ENCODE measurements at places on chromosomes 5 and 9.

- no peak for DNase-seq
Observed at GRCh38 chr5:71932655-71933338, 174.5 kb upstream of the MAP1B start.

DNA sequence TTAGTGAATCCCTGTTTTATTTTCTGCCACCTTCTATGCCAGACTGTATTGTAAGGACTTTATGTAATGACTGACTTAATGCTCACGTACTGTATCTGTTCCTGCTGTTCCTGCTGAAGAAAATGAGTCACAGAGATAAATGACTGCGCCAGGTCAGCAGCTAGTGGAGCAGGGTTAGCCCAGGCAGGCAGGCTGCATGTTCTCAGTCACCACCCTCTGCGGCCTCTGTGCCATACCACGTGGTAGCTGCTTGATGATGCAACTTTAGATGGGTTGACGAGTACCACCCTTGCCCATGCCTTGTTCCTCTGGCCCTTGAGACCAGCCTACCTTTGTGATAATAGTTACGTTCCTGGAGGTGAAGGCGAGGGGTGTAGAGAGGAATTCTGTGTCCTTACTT is 161.9 kb downstream of the TRIO start:
- no peak for DNase-seq

DNA sequence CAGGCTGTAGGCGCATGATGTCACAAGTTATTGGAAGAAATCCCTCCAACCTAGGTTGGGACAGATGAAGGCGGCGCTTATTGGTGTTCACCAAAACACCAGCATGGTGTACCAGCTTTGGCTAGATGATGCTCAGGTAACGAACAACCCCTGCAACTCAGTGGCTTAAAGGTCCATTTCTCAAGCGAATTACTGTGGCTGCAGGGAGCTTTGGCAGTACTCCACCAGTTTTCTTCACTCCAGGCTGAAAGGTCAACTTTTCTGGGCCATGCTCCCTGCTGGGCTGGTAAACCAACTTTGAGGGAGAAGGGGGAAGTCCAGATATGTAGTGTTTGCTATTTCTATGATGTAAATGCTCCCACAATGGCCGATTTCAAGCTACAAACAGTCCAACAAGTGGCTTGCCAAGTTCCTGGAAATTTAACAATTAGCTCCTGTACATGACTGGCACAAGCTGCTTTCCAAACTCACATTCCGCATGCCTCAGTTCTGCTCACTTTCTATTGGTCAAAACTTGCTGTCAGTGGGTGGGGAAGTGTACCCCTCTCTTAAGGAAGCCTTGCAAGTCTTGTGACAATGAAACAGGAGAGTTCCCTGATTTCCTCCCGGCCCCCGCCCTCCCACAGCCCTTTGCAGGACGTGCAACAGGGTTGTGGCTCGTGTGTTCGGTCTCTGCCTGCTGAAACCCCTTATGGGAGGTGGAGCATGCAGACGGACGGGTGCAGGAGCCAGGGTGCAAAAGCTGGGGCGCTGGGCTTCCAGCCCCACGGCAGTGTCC is 588 bp upstream of the ZBED3 start:
- no peak for DNase-seq

- DNase-seq = no peak
Observed at GRCh38 chr5:41334758-41335157, 121.4 kb upstream of the C6 start.

DNA sequence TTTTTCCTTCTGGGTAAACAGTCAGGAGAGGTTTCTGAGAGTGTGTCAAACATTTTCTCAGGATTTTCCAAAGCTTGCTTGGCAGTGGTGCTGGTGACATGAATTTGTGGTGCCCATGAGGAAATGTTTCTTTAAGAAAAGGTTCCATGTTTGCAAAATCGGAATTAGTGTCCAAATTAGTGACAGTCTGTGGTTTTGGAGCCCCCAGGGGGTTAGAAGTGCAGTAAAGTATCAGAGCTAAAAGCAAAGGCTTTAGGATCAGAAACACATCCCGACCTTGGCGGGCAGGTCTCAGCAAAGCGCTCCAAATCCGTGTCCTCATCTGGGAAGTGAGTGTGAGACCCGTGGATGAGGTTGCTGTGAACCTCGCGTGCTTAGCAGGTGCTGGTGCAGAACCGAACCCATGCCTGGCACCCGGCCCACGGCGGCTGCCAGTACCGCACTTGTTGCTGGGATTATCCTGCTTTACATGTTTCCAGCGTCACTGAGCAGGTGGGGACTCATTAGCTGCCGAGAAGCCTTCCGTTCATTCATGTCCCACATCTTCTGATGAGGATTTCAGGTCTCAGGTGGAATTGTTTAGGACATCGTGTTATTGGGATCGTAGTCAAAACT is 70.8 kb upstream of the COL5A1 start:
- DNase-seq = no peak

GRCh38 chr5:78634229-78634628 is 14.3 kb downstream of the LHFPL2 start:
- DNase-seq = no peak

DNA sequence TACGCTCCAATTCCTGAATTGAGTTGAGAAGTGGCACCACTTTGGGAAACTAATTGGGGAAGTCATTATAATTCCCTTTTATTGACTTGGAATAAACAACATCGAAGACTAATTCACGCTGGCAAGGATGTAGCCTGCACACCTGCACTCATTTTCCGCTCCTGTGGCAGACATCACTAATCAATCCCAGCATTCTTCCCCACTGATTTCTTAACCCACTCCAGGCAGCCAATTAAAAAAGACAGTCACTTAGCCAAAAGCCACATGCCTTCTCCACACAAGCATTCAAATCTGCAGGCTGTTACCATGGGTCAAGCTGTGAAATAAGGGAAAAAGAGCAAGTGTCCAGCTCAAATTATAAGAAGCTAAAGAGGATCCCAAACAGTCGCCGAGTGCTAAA is 68.2 kb upstream of the HRH2 start:
- DNase-seq = no peak

DNA sequence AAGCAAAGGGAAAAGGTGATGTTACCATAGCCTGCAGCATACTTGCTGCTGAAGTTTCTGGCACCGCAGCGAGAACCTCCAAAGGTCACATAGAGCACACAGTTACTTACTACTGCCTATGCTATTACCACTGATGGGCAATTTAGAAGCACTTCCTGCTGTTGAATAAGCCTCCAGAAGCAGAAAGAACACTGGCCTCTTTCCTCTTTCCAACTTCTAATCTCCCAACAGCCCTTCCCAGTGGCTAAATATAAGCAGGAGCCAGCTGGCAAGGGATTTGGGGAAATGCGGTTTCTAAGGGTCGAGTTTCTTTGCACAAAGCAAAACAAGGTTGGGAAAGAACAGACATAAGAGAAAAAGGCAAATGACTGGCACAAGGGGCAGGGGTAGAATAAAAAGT is 669.2 kb upstream of the ACO1 start:
- no peak for DNase-seq

DNA sequence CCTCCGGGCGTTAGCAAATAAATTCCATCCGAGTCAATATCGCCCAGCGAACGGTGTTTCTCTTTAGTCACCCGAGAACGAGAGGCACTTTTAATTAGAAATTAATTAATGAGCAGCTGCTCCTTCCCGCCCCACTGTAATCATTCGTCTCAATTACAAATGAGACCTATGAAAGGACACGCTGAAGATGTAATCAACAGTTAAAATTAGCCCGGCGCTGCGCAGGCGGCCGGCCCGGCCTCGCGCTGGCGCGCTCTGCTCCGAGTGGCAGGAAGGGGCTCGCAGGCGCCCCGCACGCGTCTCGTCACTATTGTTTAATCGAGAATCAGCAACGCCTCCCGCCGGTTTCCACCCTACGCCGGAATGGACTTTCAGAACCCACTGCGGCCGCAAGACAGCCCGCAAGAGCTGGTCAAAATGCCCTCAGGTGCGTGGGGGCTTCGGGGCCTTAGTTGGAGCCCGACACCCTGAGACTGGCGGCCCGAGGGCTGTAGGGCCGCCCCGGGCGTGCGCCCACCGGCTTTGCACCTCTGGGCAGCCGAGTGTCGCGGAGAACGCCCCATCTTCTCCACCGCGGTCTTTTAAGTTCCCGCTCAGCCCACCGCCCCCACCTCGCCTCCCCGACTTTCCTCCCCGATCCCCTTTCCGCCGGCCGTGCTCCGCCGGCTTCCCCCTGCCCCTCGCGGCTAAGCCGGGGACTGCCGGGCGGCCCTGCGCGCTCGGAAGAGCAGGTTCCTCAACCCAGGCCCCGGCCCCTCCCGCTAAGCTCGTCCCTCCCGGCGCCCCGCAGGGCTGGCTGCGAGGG is 597 bp upstream of the IRX4 start:
- DNase-seq = no peak

GRCh38 chr5:79561525-79561893 is 47.6 kb upstream of the HOMER1 start:
- peak; percentile 48 for DNase-seq

- no peak for DNase-seq
Observed at GRCh38 chr9:98995971-98996504, 52.3 kb downstream of the COL15A1 start.

GRCh38 chr9:133474215-133474614 is 4.7 kb downstream of the SLC2A6 start:
- DNase-seq = no peak

- DNase-seq = no peak
Observed at GRCh38 chr5:59640411-59640810, 253.1 kb downstream of the PDE4D start.

GRCh38 chr9:19533373-19533772 is 124.6 kb downstream of the ACER2 start:
- DNase-seq = no peak

GRCh38 chr5:124755565-124755964 is 9.1 kb upstream of the ZNF608 start:
- DNase-seq = no peak

- no peak for DNase-seq
Observed at GRCh38 chr9:95043826-95044225, 273.7 kb downstream of the FANCC start.

- DNase-seq = no peak
Observed at GRCh38 chr5:72464071-72464470, 43.1 kb downstream of the ZNF366 start.

DNA sequence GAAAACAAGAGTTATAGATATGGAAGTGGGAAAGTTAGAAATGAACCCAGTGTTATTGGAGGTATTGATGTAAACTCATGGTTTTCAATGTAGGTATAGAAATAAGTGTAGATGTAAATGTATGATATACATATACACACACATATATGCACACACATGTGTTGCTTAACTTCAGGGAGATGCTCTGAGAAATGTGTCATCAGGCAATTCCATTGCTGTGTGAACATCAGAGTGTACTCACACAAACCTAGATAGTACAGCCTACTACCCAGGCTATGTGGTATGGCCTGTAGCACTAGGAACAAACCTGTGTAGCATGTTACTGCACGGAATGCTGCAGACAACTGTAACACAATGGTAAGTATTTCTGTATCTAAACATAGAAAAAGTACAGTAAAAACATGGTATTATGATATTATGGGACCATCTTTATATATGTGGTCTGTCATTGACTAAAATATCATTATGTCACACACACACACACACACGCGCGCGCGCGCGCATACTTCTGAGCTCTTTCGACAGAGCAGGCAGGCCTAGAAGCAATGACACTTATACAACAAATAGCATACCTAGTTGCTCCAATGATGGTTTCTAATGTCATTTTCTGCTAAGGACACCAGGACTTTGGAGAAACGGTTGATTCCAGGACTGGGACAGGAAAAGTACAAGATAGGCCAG is 86.6 kb downstream of the MACROH2A1 start:
- no peak for DNase-seq

DNA sequence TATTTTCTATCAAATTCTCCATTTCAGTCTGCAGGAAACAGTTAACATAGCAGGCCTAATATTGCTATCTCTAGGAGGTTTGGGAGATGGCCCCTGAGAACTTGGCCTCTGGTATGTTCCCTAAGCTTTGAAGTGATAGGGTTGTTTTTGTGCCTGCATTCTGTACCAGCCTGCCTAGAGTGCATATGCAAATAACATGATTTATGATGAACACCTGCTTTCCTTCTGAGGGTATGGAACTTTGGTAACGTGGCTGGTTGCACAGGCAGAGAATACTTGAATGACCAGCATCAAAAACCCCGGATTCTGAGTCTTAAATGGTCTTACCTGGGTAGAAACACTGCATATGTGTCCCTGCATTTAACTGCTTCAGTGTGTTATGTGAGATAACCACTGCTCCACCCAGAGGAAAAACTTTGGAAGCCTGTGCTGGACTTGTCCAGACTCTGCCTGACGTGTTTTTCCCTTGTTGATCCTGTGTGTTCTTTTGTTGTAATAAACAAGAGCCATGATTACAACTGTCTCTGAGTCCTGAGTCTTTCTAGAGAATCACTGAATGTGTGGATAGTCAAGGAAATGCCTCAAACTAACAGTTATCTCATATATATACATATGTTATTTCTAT is 111.3 kb upstream of the ABCA1 start:
- DNase-seq = no peak

GRCh38 chr5:163505049-163505367 is 411 bp upstream of the MAT2B start:
- DNase-seq = no peak

DNA sequence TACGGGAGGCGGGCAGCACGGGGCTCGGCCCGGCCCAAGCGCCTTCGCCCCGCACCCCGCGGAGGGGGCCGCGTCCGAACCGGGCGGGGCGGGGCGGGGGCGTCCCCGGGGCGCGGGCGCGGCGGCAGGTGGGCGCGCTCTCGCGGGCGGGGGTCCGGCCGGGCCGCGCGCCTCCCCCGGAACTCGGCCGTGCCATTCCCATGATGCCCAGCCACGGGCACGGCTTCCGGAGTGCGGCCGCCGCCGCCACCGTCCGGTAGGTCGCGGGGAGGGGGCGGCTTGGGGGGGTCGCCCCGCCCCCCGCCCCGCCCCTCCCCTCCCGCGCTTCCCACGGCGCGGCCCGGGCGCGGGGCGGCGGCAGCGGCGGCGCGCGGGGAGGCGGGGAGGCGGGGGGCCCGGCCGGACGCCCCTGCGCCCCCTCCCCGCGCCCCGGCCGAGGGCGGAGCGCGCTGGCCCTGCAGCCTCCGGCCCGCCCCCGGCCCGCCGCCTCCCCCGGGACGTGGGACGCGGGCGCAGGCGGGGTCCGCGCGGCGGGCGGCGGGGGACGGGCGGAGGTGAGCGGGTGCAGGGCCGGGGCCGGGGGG is at the start of gene PPP1R26:
PPP1R26 (plus strand) TSS at position 314 of the 584 bp plus-strand sequence. CDS start 4,729 bp downstream, outside the sequence.
- no peak for DNase-seq

DNA sequence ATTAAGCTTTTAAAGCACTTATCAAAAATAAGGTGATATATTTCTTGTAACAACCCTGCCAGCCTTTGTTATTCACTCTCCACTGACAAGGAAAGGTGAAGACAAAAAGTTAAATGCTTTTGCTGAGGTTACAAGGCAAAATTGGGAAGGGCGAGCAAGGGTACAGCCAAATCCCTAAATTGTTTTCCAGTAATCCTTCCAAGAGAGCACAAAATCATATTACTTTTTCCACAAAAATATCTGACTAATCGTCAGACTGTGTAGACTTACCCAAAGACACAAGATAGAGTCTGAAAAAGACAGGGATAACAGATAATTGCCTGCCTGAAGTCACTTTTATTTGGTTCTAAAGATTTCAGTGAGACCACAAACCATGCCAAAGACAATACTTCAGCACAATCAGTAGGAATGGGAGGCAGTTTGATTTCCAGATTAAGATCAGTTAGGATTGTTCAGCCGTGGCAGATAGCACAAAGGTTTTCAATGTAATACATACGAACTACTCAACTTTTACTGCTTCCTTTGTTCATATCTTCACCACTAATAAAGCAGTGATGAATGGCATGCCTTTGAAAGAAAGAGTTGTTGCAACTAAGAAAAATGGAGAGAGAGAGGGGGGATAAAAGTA is 383.8 kb upstream of the TUSC1 start:
- no peak for DNase-seq

- peak; percentile 25 for DNase-seq
Observed at GRCh38 chr5:81779125-81779915, 28.4 kb upstream of the SSBP2 start.
